ENCODE measurements at places on chromosomes 11 and 22.

GRCh38 chr11:78100676-78101472, 21.2 kb upstream of the NDUFC2 start:
- no peak for DNase-seq

DNA sequence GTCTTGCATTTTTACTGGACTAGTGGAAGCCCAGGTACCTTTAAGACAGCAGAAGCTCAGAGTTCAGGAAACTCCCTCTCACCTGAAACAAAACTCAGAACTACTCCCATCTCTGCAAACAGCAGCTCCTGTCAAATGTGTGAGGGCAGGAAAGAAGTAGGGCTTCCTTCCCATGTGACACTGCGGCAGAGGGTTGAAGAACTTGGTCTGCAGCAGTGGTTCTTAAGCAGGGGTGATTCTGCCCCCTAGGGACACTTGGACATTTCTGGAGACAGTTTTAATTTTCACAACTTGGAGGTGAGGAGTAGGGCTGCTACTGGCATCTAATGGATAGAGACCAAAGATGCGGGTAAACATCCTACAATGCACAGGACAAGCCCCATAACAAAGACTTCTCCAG, 63.4 kb downstream of the RCN1 start:
- no peak for DNase-seq

DNA sequence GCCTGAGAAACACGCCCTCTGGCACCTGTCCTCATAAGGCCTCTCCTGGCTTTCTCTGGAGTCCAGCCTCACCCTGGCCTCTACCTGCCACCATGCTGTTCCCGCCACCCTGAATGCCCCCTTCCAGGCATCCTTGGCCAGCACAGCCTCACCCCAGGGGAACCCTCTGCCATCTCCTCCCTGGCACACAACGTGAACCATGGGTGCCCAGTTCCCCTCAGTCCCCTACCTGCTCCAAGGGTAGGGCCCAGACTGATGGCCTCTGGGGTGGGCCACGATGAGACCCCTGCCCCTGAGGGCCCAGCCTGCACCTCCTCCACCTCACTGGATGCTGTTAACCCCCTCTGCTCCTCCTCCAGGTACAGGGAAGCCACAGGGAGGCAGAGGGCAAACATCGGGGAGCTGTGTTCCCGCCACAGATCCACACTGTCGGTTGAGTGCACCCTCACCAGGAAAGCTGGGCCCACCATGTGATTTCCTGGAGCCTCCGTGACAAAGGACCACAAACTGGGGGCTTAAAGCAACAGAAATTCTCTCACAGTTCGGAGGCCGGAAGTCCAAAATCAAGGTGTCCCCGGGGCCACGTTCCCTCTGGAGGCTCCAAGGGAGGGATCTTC, 169.6 kb downstream of the BRD1 start:
- DNase-seq = no peak

- no peak for DNase-seq
These were observed 4.0 kb downstream of the BSX start for GRCh38 chr11:122977470-122978298.

- DNase-seq = no peak
These were observed 9.8 kb upstream of the APOL6 start for GRCh38 chr22:35638410-35638809.

- peak; percentile 39 for DNase-seq
These were observed 602 bp downstream of the EWSR1 start for GRCh38 chr22:29268511-29269229.

DNA sequence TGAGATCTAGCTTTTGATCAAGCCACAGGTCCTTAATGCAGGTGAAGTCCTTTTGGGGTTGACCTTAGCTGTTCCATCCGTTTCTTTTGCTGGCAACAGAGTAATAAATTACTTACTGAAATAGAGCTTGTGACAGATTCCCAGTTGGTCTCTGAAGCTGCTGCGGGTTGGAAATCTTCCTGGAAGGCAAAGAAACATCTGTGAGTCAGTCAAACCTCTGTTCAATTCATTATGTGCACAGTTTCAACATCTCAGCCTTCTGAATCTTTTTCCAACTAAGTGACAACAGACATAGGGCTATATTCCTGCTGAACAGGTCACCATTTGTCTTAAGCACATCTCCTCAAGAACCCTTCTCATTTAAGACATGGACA, 88.9 kb upstream of the DDI1 start:
- no peak for DNase-seq

DNA sequence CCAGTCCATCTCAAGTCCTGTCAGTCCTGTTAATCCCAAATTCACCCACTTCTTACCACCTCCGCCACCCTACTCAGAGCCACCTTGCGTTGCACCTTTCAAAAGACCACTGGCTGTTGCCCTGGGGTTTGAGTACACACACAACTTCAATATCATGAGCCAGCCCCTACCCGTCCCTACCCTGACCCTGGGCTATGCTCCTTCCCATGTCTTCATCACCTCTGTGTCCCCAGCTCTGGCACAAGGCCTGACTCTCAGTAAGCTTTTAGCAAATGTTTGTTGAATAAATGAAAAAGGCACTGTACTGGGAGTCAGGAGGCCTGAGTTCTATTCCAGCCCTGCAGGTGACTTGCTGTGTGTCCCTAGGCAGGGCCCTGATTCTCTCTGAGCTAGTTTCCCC, 26.5 kb downstream of the OTOG start:
- no peak for DNase-seq

DNA sequence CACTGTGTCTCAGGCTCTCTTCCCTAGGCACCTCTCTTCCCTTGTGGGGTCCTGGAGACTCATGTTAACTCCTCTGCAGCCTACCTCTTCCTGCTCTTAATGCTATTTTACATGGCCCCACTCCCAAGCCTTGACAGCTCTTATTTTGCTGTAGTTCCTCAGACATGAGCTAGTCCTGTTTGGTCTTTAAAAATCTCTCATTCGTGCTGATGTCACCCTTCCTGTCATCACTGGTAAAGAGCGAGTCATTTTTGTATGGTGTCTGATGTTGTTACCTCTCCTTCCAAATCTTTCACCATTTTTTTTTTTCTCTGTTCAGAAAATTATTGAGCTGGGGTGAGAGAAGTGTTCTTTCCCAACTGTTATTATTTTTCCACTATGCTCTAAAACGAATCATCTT, 84.8 kb upstream of the ZBED5 start:
- no peak for DNase-seq

DNA sequence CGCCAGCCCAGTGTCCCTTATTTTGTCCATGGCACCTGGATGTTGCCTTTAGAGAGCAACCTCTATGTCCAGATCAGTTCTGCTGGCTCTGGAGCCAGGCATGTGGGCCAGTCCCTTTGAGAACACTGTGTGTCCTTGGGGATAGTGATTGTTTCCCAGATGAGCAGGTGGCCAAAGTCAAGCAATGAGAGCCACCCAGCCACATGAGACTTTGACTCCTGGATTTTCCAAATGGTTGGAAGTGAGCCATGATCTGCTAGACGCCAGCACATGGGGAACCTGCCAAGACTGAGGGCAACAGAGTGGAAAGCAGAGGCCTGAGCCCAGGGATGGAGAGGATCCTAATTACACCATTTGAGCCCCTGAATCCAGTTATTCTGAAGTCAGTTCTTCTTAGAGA, 479.8 kb downstream of the OPCML start:
- no peak for DNase-seq

DNA sequence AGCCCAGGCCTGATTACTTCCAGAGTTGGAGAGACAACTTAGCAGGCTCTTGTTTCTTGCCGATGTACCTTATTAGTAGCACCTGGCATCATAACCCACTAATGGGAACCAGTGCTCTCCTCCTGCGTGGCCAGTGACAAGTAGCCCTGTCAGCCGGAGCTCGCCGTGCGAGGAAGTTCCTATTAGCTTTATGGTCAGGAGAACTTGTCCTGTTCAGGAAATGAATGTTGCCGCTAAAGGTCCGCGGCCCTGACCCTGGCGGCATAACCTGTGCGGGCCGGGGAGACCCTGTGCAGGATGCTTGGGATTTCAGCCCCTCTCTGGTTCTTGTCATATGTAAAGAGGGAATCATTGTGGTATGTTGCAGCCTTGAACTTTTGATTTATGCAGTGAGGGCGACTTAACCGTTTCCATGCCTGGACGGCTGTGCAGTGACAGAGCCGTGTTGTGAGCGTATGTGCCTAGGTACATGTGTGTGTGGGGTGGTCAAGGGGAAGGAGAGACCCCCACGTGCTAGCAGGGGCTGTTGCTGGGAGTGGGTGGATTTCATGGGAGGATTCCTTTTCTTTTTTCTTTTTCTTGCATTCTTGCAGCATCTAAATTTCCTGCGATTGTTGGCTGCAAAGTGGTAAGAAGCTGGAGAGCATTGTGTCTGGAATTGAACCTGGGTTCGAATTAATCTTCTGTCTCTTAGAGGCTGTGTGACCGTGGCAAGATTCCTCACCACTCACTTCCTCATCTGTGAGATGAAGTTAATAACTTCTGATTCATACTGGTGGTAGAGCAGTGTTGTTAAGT, 15.2 kb downstream of the ZBTB16 start:
- DNase-seq = no peak

- DNase-seq = no peak
These were observed 5.9 kb upstream of the HMOX1 start for GRCh38 chr22:35375031-35375430.

GRCh38 chr11:45513821-45514340, 151.5 kb downstream of the CHST1 start:
- DNase-seq = no peak

GRCh38 chr11:105774899-105775298, 165.0 kb downstream of the GRIA4 start:
- no peak for DNase-seq

DNA sequence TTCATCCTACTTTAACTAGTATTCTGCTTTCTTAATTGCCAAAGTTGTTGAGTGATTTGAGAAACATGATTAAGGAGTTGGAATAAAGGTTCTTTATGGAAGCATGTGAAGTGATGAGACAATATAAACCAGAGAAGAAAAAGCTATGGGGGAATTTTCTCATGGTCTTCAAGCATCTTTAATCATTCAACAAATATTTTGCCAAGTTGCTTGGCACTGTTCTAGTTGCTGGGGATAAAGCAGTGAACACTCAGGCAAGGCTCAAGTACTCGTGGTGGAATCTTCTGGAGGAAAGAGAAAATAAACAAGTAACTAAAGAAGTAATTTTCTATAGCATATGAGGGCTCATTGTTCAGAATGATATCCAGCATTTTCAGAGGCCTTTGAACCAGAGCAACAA, 9.2 kb upstream of the PIWIL4 start:
- no peak for DNase-seq

DNA sequence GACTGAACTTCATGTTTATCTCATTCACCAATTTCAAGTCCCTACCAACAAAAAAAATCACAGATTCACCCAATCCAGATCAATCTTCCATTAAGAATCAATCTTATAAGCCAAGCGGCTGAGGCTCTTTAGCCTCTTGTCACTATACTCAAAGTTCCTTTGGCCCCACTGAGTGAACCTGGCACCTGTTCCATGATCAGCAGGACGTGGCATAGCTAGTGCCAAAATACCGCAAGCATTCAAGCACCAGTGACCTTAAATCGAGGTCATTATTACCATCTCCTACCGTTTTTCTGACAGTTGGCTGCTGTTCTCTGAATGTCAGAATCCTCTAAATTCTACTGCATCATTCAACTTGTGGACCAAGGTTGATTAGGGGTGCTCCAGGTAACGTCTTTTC, 141.2 kb downstream of the CADM1 start:
- DNase-seq = no peak

- DNase-seq = no peak
These were observed 22.2 kb downstream of the MYBPC3 start for GRCh38 chr11:47329987-47330931.

GRCh38 chr22:48070760-48071159, 1308.3 kb downstream of the TBC1D22A start:
- no peak for DNase-seq

- DNase-seq = no peak
These were observed 5.7 kb upstream of the MYEOV start for GRCh38 chr11:69287968-69288882.

GRCh38 chr11:45053736-45054446, 92.5 kb upstream of the PRDM11 start:
- no peak for DNase-seq

- DNase-seq = no peak
These were observed 17.7 kb downstream of the GRIK4 start for GRCh38 chr11:120529214-120529613.

DNA sequence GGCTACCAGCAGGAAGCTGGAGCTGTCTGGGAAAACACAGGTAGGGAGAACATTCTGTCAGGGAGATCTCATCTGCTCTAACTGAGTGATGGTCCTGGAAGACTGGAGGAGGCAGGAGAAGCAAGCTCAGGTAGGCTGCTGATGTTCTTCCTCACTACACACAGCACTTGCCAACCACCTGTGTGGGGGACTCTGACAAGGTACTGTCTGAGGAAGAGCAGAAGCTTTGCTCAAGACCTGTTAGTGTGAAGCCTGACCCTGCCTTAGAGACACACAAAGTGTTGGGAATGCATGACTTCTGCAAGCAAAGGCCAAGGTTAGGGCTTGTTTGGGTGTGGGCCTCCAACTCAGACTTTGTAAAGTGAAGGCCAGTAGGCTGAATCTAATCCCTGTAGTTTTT, 46.5 kb downstream of the CHST1 start:
- no peak for DNase-seq

DNA sequence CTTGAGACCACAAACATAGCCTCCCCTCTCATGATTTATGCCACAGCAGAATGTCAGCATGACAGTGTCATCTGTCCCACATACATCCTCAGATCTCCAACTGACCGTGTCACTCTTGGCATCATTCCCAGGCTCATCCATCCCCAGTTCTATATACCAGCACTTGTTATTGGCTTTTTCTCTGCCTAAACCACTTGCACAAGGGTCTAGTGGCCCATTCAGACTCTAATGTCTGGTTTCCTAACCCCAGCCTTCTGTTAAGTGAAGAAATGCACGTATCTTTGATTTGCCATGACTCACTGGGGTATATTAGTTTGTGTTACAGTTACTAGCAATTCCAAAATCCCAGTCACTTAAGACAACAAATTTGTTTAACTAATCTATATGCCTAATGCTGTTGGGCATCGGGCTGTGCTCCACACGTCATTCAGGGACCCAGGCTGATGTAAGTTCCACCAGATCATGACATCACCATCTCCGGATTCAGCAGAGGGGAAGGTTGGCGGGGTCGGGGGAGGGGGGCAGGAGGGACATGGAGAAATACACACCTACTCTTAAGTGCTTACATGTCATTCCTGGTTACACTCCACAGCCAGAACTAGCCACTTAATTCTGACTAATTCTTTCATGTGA, 517.4 kb downstream of the BUD13 start:
- DNase-seq = no peak
